ENCODE measurements at places on chromosomes 7 and 10.
A peak's percentile ranks its signal among the peaks of the same experiment; 100 is the strongest.

- DNase-seq, result no peak
These were observed 42.8 kb upstream of the RABGEF1 start for GRCh38 chr7:66697449-66698438.

GRCh38 chr10:58086144-58086762 lies 181.4 kb downstream of the IPMK start:
- DNase-seq, result no peak

GRCh38 chr10:95480901-95481491 lies 80.2 kb downstream of the SORBS1 start:
- DNase-seq, result no peak

DNA sequence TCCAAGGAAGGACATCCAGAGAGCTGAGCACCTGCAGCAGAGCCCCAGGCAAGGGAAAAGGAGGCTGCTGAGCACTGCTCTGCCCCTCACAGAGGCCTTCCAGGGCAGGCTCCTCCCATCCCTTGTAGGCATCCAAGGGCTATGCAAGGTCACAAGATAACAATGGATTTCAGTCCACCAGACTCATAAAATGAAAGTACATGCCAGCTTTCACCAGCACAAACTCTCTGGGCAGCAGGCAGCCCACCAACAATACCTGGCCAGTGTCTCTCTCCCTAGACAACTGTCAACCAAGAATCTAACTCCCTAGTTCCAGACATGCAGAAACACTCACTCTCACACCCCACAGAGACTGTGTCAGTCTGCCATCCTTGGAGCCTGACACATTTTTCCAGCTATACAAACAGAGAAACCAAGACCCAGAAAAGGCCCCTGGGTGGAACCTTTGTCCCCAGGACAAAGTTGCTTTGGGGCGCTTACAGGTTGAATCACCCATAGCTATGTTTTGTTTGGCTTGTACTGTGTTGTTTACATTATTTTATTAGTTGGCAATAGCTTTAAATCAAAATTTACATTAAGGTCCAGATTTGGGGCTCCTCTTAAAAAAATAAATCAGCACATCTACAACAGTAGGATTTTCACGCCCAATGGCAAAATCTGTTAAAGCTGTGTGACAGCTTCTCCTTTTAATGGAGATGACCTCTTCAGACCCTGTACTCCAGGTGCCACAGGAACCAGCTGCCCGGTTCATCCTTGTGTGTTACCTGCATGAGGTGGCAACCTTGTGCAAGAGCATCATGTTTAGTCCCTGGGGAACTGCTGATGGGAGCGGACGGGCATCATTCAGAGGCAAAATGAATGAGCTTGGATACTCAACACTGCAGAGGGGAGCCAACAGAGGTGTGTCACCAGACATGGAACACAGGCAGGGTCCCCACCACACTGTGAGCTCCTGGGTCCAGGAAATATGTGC lies 5.2 kb downstream of the GRID1 start:
- DNase-seq, result no peak

DNA sequence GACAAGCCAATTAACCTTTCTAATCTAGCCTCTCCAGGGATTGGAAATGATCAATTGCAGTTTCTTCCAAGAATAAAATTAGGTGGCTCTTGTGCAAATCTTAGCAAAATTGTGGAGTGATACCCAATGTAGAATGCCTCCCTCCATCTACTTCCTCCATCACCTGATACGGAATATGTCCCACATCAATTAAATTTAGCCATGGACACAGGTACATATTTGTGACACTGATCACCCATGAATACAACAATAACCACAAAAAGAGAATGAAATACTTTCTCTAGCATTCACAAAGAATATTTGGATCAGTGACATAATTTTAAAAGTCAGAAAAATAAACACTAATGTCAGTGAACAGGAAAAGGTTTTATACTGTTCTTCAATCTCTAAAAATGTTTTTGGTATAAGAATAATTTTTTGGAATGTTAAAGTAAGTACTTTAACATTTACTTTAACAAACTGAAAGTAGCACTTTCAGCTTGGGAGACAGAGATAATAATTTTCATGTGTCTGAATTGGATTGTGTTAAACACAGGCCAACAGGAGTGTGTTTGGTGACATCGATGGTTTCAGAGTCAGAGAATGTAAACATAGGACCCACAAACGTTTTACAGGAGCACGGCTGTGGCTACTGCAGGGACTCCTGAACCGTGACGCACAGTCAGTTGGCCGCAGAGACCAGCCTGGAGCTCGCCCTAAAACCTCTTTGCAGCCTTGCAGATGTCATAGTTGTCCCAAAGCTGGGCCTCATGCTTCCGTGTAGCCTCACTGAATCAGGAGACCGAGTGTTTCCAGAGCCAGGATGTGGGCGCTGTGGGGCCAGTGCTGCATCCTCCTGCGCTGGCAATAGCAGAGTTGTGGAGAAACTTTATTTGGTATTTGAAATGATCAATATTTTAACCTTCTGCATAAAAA lies 7.2 kb downstream of the RBM20 start:
- no peak for DNase-seq

DNA sequence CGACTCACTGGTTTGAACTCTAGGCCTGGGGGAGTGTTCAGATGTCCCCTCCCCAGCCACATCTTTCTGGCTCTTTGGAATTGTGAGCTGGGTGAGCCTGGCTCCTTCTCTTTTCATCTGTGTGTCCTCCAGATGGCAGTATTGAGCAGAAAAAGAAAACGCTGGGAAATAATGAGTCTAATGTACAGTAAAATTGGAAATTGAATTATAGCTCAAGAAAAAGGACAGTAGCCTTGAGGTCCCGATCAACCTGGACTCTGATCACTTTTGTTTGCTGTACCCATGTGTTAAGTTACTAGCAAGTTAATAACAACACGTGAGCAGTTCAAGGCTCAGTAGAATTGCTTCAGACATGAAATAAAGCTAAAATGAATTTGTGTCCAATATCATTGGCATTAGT lies 77.9 kb downstream of the SNX10 start:
- DNase-seq, result peak; percentile 74

DNA sequence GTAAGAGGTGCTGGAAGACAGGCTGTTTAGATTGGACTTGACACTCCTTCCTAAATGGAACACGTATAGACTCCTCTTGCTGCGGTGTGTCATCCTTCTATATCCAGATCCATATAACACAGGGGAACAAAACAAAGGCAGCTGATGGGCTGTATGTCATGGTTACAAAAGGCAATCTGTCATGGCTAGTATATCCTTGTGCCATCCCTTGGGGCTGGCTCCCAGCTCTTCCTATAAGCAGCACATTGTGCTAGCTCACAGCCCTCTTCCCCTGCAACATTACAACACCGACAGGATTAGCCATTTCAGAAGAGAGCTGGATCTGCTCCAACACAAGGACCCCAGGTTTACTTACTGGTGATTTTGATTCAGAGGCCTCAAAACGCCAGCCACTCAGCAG lies 15.3 kb downstream of the LIPK start:
- DNase-seq, result no peak

DNA sequence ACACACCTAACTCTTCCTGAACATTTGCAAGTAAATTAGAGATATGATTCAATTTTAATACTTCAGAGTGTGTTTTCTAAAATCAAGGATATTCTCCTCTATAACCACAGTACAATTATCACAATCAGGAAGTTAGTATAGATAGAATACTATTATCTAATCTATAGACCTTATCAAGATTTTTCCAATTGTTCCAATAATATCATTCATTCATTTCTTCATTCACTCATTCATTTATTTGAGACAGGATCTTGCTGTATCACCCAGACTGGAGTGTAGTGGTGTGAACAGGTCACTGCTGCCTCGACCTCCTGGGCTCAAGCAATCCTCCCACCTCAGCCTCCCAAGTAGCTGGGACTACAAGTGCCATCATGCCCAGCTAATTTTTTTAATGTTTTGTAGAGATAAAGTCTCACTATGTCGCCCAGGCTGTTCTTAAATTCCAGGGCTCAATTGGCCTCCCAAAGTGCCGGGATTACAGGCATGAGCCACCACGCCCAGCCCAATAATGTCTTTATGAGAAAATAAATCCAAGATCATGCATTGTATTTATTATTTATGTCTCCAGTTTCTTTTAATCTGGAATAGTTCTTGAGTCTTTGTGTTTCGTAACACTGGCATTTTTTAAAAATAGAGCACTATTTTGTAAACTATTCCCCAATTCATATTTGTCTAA lies 10.6 kb upstream of the MRPS16 start:
- DNase-seq, result no peak

- no peak for DNase-seq
These were observed 48.9 kb downstream of the DLG5 start for GRCh38 chr10:77877441-77878344.

DNA sequence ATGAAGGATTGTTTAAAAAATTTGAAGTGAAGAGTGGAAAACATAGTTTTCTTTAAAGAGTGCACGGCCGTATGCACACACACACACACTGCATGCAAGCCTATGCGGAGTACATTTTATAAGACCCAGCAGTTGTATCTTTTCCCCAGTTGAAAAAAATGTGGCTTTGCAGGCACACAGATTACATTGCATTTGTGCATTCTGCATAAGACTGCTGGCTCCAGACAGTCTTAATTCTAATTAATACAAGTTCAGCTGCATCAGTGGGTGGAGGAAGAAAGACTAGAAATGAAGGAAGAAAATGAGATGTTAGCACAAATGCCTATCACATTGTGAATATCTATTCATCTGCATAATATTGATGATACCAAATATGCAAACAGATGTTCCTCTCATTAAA lies 79.6 kb downstream of the FAM204A start:
- DNase-seq, result no peak

GRCh38 chr10:128009372-128010126 lies 102.6 kb downstream of the PTPRE start:
- DNase-seq, result no peak

DNA sequence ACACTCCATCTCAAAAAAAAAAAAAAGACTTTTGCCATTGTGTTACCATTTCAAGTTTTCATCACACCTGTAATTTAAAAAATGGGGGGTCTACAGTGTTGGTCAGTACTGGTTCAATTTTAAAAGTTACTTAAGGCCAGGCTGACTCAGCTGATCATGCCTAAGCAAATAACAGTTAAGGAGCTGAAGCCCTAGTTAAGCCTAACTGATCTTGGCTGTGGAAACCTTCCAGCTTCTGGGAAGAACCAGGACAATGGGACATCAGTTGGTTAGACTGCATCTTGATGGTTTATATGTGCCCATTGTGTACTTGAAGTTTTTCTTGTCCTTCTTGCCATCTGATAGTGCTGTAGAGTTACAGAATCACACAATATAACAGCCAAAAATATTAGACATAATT lies 26.7 kb downstream of the VCL start:
- no peak for DNase-seq

GRCh38 chr10:6817770-6818169 lies 237.7 kb upstream of the PRKCQ start:
- DNase-seq, result no peak

GRCh38 chr10:97065128-97065527 lies 120.6 kb downstream of the SLIT1 start:
- DNase-seq, result no peak

DNA sequence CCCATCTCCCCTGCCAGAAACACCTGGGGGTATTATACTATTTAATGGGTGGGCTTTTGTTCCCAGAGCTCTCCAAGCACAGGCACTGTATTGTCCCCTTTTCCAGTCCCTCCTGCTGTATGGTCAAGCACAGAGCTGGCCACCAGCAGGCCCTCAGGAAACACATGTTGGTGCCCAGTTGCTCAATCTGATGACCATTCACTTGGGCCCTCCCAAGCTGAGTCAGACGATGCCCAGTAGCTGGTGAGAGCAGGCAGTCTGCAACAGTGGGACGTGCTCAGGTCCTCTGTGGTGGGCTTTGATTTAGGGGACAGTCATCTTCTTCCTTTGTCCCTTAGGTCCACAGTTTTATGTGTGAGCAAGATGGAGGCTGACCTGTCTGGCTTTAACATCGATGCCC lies 11.8 kb downstream of the SFXN2 start:
- DNase-seq, result no peak

- no peak for DNase-seq
These were observed 980.5 kb downstream of the LRMDA start for GRCh38 chr10:76411729-76412435.
